AG20443 (cell line): ENCODE measurements at places on chromosomes 3 and 15.

GRCh38 chr15:29124581-29125381 lies 144.8 kb downstream of the NSMCE3 start:
- DNase-seq: no peak

DNA sequence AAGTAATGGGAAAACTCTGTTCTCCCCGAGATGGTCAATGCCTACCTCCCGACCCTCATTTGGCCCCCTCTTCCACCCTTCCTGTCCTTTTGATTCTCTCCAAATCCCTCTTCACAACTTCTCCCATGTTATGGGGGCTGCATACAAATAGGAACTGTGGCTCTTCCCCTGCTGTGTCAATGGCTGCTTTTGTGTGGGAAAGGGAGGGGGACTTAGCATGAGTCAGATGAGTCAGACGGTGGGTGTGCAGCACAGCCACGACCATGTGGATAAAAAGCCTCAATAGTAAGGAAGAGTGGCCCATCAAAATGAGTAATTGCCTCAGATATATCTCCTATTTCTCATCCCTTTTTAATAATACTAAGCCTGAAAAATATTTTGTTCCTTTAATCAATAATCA lies 31.9 kb downstream of the SPATA16 start:
- DNase-seq: no peak

DNA sequence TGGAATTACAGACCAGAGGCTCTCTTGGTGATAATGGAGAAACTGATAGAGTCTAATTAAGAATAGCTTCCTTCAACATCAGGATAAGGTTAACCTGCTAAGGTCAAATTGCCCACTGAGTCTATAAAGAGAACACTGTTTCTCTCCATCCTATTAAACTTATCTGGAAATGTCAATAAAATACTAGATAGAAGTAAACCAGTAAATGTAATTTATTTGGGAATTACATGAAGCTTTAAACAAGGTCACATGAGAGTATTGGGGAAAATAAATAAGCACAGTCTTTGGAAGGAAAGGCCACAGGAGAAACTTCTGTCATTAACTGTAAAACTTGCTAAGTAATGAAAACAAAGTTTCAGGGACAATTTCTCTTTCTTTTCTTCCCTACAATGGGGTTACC lies 118.5 kb downstream of the DPH6 start:
- no peak for DNase-seq

- peak; percentile 30 for DNase-seq
Observed at GRCh38 chr15:89496155-89497098, at the start of gene RHCG. Gene RHCG (minus strand): TSS chr15:89496583. CDS start chr15:89496544, 39 bp downstream.

DNA sequence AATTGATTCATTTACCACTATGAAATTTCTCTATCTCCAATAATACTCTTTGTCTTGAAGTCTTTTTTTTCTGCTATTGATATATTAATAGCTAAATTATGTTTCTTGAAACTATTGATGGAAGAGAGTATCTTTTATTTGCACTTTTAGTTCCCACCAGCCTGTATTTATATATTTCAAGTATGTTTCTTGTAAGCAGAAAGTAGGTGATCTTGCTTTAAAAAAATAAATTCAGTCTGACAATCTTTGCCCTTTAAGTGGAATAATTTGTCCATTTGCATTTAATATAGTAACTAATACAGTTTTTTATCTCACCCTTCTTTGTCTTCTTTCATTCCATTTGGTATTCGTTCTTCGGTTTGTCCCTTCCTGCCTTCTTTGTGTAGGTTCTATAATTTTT lies 790.5 kb downstream of the MCTP2 start:
- no peak for DNase-seq

DNA sequence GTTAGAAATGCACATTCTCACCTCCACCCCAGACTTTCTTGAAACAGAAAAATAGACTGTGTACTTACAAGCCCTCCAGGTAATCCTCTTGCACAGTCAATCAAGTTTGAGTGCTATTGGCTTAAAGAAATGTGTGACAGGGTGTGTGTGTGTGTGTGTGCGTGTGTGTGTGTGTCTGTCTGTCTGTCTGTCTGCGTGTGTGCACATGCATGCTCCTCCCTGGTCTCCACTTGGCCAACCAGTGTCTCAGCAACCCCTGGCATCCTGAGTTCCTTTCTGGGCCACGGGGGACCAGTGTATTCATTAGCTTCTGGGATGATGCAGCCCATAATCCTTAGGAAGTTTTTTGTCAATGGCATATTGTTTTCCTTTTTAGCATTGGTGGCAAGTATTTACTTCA lies 128.8 kb upstream of the IL12A start:
- DNase-seq: no peak

DNA sequence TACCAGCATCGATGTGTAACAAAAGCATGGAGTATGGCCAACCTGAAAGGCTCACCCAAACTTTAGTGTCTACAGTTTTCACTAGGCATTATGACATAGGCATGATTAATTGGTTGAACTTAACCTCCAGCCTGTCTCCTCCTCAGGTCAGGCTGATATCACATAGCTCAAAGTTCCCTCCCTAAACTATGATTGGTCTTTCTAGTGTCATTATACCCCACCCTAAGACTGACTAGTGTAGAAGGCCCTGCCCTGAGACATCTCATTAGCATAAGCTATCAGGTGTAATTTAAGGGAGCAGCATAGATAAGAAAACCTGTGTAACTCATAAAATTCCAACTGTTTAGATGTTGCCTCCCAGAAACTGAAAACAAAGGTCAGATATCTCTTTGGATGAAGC lies 195.2 kb downstream of the ALCAM start:
- no peak for DNase-seq
